Activated T-cell treated with anti-CD3 and anti-CD28 coated beads for 4 hours (primary cell): ENCODE measurements at places on chromosomes 11 and 22.

DNA sequence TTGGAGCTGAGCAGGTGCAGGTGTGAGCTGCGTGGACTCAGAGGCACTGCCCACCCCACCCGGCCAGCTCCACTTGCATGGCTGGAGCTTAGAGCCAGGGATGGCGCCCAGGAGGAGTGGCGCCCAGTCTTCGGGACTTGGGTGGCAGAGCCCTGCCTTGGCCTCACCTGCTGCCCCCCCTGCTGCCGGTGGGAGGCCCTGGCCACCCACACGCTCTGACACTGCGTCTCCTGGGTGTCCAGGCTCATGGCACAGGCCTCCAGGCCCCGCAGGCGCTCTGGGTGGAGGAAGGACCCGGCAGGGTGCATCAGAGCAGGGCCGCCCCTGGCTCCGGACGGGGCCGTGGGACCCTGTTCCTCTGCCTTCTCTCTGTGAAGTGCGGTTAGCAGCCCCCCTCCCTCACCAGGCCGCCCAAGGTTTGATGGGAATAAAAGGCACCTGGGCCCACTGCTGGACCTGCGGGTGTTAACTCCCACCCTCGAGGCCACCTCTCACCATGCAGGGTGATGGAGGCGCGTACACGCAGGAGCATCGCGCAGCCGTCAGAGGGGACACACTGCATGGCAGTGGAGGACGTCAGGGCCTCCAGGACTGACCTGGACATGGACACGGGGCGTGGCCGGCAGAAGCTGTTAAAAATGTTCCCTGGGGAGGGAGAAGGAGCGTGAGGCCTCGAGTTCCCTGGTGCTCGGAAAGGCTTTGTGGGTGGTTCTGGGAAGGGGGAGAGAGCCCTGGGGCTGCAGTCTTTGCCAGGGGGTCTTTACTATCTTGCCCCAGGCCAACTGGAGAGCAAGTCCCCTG is 11.8 kb downstream of the IL17REL start:
- no peak for DNase-seq

DNA sequence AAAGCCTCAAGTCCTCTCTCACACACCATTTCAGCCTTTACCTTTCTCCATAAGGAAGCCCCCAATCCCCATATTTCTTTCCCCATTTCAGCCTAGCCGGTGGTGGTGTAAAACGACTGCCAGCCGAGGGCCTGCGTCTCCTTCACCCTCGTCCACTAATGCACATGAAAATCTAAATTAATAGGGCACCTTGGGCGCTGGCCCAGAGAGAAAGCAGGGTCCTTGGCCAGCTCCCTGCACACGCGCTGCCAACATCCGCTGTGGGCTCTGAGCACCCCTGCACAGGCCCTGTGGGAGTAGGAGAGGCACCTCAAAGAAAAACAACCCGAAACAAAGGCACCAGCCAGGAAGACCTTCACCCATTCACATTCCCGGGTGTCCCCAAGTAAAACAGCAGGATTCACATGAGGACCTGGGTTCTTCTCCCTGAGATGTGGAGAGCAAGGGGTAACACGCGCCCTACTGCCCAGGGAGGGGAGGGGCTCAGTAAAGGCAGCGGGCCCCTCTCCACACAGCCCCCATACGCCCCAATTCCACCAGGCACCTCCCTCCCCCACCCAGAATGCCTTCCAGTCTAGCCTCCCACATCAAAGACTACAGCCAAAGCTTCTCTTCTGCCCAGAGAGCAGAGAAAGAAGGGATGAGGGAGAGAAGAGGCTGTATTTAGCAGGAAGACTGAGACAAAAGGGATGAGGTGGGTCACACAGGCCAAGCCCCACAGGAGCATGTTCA is 79.0 kb downstream of the MICAL3 start:
- no peak for DNase-seq

GRCh38 chr11:8610532-8611116 is 16.6 kb upstream of the STK33 start:
- no peak for DNase-seq

DNA sequence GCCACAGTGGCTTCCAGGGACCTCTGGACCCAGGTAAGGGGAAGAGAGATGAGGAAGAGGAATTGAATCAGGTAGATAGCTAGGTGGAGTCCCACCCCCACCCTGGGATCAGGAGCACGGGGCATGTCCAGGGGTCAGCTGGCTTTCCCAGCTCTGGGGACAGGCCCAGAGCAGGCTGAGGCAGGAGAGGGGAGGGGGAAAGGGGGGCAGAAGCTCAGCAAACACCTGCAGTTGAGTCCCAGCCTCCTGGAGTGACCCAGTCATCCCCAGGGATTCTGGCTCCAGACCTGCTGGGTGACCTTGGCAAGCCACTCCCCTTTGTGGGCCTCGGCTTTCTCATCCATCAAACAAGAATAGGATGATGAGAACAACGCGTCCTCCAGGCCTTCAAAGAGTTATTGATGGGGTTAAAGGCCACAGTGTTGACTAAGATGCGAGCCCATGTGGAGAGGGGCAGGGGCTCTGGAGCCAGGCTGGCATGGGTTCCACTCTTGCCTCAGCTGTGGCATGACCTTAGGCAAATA is 16.0 kb downstream of the STARD10 start:
- DNase-seq = no peak

DNA sequence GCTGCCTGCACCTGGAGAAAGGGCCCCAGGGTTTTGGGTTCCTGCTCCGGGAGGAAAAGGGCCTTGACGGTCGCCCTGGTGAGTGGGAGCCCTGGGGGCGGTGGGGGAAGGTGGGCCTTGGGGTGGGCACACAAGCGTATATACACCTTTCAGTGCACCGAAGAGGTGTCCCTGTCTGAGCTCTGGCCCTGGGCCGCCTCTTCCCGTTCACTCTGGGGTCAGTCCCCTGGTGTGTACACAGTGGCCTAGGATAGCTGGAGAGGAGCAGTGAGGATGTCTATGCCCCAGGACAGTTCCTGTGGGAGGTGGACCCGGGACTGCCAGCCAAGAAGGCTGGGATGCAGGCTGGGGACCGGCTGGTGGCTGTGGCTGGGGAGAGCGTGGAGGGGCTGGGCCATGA is 2.8 kb downstream of the NHERF4 start:
- no peak for DNase-seq

DNA sequence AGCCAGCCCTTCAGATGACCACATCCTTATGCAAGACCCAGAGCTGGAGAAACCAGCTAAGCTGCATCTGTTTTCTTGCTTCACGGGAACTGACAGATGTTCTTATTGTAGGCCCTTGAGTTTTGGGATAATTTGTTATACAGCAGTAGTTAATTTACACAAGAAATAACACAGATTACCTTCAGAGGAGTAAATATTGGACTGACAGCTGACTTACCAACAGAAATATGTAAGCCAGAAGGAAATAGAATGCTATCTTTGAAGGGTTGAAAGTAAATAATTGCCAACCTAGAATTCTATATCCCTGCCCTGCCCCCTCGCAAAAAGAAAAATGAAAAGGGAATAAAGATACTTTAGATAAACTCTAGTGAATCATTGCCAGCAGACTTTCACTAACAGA is 124.1 kb downstream of the WNT7B start:
- no peak for DNase-seq

DNA sequence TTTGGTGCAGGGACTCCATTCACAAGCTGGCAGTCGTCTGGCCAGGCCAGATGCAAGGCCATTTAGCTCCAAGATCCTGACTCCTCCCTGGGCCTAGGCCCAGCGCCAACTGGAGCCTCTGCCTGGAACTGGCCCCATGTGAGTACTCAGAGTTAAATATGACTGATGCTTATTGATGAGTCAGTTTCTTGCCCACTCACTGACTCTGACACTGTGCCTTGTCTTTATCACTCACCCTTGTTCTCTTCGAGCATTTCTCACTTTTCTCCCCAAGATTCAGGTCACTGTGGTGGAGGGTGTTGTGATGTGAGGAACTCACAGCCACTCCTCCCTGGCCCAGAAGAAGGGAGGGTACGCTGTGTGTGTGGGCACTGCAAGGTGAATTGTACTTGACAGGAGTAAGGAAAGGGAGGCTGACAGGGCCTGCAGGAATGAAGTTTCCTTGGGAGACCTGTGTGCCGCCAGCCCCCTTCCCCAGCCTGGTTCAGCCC is 23.2 kb upstream of the ST3GAL4 start:
- no peak for DNase-seq

- DNase-seq = no peak
Observed at GRCh38 chr11:82765466-82766034, 31.9 kb upstream of the FAM181B start.

DNA sequence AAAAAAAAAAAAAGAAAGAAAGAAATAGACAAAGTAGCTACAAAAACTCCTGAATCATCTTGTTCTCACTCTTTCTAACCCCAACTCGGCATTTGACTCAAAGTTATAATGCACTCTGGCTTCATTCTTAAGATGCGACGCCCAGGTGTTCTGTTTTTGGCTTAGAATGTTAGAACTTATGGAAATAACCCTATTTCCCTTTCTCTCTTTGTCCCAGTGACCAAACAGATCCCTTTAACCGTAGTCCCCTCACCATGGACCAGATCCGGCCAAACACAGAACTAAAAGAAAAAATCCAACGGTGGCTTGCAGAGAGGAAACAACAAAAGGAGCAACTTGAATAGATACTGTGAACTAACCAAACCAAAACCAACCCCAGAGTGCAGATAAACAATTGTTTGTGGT is 5.3 kb upstream of the ATP5MG start:
- no peak for DNase-seq

- DNase-seq = no peak
Observed at GRCh38 chr22:45254388-45254787, 13.7 kb upstream of the KIAA0930 start.

DNA sequence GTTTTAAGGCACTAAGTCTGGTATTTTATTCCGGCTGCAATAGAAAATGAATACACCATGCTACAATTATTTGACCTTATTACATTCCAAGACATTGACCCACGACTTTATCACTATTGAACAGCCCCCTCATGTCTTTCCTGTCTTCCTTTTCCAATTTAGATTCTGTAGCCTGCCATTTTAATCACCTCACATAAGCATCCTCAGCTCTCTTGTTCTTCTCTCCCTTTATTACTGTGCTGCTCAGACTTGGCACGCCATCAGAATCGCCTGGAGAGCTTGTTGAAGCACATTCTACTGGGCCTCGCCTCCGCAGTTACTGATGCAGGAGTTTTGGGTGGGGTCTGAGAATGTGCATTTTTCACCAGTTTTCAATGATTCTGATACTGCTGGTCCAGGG is 38.7 kb upstream of the SWAP70 start:
- DNase-seq = no peak

GRCh38 chr11:83847467-83848034 is 561.4 kb upstream of the CCDC90B start:
- no peak for DNase-seq

DNA sequence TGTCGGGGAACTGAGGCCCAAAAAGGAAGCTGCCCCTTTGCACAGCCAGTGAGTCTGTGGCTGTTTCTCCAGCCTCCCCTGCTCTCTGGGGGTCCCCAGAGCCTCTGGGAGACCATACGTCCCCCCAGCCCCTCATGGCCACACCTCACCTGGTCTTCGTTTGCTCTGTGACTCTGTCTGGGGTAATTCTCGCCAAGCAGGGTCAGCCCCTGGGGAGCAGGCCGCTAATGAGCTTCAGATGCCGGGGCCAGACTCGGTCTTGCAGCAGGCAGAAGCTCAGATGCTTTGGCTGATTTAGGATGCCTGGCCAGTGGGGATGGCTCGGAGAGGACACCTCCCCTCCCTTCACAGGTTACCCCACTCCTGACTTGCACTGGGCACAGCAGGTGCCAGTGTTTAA is 24.1 kb upstream of the WNT11 start:
- no peak for DNase-seq

DNA sequence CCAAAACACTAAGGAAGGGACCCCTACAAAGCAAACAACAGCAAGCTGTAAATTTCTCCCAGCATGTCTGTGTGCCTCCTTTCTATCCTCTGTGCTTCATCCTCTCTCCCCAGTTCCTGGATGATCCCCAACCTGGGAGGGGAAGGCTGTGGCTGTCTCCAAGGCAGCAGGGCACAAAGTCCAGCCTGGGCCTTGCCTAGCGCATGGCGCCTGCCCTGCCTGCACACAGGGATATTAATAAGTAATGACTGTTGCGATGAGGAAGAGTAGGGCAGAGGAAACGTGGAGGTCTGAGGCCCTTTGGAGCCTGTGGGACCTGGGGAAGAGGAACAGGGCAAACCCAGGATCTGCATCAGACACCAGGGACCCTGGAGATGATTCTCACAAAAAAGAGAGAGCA is 2.0 kb downstream of the USH1C start:
- DNase-seq = no peak

DNA sequence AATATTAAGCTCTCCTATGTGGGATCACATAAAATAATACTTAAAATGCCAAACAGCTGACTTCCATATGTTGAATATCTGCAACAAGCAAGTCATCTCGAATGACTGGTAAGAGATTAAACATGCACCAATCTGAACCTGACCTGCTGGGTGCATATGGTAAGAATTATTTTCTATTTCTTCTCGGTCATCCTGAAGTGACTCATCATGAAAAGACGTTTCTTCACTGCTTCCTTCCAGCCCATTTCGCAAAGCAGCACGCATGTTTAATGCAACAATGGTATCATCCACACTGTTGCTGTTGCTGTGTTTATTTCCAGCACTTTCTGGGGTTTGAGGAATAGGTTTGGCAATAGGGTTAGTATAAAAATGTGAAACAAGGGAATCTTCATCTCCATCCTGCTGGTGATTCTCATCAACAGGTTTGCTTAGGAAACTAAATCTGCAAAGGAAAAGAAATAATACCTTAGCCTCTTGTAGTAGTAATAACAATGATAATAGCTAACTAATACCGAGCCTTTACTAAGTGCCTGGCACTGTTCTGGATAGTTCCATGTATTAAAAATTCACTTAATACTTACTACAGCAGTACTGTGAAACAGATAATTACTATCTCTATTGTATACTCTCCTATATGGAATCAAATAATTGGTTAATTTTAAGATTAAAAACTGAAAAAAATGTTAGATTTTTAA is 52.0 kb upstream of the CHRNA10 start:
- no peak for DNase-seq

GRCh38 chr11:14340721-14341120 is 18.3 kb downstream of the RRAS2 start:
- no peak for DNase-seq

- no peak for DNase-seq
Observed at GRCh38 chr22:37053310-37054055, 1.9 kb downstream of the KCTD17 start.

DNA sequence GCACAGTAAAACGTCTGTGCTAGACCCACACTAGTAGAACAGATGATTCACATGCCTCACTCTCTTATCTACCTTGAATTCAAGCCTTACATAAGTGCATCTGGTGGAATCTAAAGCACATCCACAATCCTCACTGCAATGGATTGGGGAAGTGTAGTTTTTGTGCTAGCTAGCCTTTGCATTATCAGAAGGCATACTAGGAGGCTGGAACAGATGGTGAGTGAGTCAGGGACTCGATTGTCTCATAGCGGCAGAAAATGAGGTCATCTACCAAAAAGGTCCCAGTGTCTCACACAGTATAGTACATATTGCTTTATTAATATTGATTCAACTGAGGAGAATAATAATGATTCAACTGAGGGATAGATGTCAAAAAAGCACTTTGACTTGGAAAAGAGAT is 9.3 kb downstream of the MSANTD4 start:
- DNase-seq = no peak
